Esophagus mucosa (tissue), 1 donor: ENCODE measurements at places on chromosomes 5 and 9. TPM values are rescaled to one million over a fixed set of nuclear protein-coding genes. Genes with fewer than 3 reads are reported as not detected.

TYRP1 gene
- not detected for total RNA-seq

PLPP7 gene
- total RNA-seq: 0.28 TPM

C6 gene
- total RNA-seq: not detected

GFRA3 gene
- total RNA-seq: not detected

LCN15 gene
- total RNA-seq: not detected

EDIL3 gene
- 4.9 TPM for total RNA-seq

DNA sequence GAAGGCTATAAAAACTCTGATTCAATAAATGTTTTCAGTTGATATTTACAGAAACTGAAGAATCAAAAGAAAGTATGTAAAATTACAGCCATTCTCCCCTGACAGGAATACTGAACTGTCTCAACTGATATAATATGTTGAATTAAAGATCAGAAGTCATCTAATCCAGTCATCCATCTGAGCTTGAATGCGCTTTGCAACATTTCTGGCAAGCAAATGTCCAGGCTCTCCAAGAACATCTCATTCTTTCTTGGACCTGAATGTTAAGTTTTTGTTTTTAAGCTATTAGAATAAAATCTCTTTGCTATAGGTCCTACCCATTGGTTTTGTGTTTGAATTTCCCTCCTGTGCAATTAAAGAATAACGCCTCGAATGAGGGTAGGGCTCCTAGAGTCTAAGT lies 120.5 kb downstream of the MPDZ start:
- ATAC-seq: no peak

DNA sequence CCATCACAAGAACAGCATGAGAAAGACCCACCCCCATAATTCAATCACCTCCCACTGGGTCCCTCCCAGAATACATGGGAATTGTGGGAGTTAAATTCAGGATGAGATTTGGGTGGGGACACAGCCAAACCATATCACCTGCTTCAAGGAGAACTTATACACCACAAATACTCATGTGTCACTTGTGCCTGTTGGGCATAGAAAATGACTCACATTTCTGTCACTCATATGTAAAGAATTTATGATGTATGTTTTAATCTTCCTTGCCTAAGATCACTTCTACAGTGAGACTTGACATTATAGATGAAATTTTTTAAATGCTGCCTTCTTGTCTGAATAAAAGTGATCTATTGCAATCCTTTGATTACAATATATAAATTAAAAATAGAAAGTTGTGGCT lies 23.0 kb upstream of the PRDM6 start:
- peak; percentile 35 for ATAC-seq

DNA sequence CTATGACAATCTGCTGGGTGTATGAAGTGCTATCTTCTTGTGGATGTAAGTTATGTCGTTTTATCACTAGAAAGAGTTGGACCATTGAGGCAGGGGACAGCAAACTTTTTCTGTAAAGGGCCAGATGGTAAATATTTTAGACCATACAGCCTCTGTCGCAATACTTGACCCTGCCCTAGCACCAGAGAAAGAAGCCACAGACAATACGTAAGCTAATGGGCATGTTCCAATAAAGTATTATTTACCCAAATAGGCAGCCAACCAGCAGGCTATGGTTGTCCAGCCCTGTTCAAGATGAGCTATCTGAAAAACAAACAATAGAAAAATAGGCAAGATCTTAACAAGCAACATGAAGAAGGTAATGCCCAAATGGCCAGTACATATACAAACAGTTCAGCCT lies 36.4 kb downstream of the MTX3 start:
- ATAC-seq: no peak

DNA sequence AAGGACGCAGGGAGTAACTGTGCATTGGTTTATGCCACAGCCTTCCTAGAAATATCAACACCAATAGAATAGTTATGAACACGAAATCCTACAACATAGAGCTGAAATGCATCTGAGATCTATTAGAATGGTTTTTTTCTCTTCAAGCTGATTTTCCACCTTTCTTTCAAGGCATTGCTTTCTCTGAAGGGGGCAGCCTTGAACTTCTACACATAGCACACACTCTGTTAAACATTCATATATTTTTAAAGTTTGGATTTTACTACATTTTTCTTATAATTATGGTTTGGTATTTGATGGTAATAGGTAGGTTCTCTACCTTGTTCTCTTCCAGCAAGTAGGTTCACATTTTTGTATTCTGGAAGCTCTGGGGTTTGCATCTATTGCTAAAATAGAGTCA lies 661.8 kb downstream of the SEMA5A start:
- no peak for ATAC-seq

GRCh38 chr5:53879708-53880323 lies 319.4 kb downstream of the NDUFS4 start:
- no peak for ATAC-seq

DNA sequence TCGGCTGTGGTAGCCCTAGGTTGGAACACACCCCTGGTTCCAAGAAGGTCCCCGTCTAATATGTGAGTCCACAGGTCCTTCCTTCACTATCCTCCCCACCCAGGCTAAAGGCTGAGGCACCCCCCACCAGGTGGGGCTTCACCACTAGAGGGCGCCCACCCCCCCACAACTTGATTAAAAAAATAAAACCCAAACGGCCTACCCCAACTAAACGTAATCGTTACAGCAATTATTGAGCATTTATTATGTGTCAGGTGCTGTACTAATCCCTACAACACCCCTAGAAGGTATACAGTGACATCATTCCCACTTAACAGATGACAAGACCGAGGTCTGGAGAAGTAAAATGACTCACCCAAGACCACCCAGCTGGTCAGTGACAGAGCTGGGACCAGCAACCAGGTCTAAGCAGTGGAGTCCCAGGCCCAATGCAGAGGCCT lies 65.0 kb downstream of the FGF18 start:
- ATAC-seq: no peak

DNA sequence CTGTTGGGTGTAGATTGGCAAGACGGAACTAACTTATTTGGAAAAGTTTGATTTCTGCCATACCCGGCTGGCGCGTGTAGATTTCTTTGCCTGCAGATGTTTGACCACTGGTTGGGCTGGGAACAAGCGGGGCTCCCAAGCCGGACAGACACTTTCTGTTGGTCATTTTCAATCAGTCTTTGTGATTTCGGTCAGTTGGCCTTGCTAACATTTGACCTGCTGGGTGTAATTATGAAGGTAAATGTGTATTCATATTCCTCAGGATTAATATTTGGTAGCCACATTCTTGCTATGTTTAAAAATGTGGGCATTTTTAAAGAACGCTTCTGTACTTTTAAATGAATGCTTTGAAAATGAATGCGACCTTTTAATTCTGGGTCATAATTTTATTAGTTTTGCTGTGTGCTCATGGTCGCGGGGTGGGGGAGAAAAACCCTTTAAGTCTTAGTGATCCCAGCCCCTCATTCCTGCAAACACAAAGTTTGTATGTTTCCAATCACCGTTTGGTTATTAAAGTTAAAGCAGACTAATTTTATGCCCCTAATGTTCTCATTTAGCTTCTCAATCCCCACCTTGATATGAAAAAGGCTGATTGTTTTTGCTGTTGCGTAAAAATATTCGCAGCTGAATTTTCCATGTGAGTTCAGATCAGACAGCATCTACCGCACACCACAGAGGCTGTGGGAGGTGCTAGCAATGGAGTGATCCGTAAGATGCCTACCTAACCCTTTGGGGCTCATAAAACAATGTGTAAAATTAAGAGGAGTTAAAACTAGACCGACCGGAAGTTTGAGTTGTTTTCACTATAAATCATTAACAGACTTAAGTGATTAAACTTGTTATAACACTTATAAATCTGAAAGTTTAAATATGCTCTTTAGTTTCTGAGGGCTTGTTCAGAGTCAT lies 1.5 kb downstream of the RASGRF2 start:
- ATAC-seq: no peak

DNA sequence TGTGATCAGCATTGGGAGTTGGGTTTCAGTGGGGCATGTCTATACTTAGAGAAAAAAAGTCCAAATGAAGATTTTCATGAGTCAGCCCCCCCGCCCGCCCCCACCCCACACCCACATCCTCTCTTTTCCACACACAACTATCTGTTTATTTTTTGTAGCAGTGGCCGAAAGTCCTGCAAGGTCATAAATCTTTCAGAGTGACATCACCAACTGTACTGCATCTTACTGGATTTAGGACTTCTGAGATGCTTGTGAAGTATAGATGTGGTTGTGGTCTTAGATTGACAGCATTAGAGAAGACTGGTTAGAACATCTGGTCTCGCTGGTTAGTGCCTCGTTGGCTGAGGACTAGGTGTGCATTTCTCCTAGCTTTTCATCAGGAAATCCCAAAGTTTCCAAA lies 7.3 kb upstream of the ROPN1L start:
- no peak for ATAC-seq

DNA sequence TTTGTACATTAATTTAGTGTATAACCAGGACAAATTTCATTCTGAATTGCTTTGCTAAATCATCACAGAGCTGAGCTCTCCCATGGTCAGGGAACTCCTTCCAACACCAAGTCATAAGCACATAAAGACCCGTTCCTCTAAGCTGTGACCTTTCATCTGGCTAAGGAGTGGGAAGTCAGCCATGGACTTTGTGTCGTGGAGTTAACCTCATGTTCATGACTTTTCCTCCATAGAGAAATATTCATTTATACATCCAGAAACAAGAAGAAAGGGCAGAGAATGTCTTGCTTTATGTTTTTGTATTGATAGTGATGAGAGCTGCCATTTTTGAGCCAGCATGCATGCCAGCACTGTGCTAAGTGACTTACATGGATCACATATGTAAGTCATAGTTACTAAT lies 97.5 kb downstream of the INIP start:
- ATAC-seq: no peak

- ATAC-seq: no peak
These were observed 368 bp upstream of the FRMPD1 start for GRCh38 chr9:37650299-37650872.

- ATAC-seq: no peak
These were observed 507.9 kb downstream of the DMRTA1 start for GRCh38 chr9:22954550-22954949.
